Mesenteric fat pad (tissue), 1 donor: ENCODE measurements at places on chromosomes 7 and 10. TPM values are rescaled to one million over a fixed set of nuclear protein-coding genes. Genes with fewer than 3 reads are reported as not detected.

Gene PRRT4
- total RNA-seq, result 17.4 TPM

Gene NUTM2B
- 0.48 TPM for total RNA-seq

Gene MYO1G
- 8.7 TPM for total RNA-seq

Gene AGAP4
- 14.4 TPM for total RNA-seq

Gene CDC14C
- not detected for total RNA-seq

Gene ENTPD1
- total RNA-seq, result 25.4 TPM

Gene EMX2
- total RNA-seq, result 2.4 TPM

DNA sequence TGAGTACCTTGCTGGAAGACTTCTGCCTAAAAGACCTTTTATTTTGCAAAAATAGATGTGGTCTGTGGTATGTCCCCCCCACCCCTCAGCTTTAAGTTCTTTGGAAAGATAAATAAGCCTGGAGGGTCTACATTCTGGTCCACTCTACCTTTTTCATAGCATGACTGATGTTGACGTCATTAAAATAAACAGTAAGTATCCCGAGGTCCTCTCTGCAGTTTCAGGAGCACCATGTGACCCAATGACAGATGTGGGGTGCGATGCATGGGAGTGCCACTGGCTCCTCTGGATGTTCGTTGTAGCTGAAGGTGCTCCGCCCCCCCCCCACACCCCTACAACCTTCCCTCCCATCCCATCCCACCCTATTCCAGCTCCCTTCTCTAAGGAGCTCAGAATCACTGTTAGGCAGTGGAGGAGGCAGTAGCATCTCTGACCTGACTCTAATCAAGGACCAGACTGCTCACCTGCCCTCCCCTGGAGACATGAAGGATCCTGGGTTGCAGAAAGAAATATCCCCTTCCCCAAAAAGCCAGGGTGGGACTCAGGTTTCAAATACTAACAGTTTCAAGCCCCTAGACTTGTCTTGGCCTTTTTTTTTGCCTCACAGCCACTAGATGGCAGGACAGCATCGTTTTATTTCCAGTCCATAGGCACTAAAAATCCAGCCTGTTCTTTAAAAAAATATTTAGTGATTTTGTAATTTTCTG is 25.1 kb downstream of the CASP7 start:
- DNase-seq, result no peak

- DNase-seq, result no peak
Measured at GRCh38 chr10:69994262-69994661, 58.4 kb upstream of the MACROH2A2 start.

GRCh38 chr7:91915401-91916050 is 25.1 kb upstream of the AKAP9 start:
- no peak for DNase-seq

GRCh38 chr7:126720232-126720631 is 532.5 kb downstream of the GRM8 start:
- DNase-seq, result no peak

- no peak for DNase-seq
Measured at GRCh38 chr7:149787428-149788299, 14.3 kb upstream of the ZNF467 start.

GRCh38 chr10:79166312-79166721 is 97.6 kb downstream of the ZMIZ1 start:
- no peak for DNase-seq

DNA sequence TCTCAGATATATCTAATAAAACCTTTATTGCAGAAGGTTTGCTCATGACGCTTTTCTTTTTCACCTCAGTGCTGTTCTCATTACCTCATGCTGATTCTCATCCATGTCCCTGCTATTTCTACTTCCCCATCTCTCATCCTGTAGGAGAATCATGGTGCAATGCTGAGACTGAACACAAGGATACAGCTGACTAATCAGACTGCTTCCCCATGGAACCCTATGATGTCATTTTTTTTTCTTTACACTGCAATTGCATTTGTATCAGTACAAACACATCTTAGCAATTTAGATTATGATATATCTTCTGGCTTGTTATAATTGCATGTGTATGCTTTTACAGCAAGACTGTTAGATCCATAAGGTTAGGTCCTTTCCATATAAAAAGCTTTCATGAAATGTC is 93.7 kb downstream of the SEMA3A start:
- DNase-seq, result no peak

DNA sequence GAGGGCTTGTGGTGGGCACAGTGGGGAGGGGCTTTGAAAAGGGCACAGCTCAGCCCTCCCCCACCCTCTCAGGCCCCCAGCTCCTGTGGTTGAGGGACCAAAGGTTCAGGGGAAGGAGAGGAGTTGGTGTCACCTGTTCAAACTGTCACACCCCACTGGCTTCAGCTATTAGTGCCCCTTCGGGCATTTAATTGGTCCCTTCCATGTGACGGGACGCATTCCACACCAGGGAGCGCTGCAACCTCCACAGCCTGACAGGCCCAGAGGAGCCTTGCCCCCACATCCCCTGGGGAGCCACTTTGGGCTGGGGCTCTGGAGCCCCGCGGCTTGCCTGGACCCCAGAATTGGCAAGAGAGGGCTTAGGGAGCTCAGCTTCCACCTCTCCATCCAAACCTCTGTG is 75.7 kb downstream of the C10orf105 start:
- no peak for DNase-seq

DNA sequence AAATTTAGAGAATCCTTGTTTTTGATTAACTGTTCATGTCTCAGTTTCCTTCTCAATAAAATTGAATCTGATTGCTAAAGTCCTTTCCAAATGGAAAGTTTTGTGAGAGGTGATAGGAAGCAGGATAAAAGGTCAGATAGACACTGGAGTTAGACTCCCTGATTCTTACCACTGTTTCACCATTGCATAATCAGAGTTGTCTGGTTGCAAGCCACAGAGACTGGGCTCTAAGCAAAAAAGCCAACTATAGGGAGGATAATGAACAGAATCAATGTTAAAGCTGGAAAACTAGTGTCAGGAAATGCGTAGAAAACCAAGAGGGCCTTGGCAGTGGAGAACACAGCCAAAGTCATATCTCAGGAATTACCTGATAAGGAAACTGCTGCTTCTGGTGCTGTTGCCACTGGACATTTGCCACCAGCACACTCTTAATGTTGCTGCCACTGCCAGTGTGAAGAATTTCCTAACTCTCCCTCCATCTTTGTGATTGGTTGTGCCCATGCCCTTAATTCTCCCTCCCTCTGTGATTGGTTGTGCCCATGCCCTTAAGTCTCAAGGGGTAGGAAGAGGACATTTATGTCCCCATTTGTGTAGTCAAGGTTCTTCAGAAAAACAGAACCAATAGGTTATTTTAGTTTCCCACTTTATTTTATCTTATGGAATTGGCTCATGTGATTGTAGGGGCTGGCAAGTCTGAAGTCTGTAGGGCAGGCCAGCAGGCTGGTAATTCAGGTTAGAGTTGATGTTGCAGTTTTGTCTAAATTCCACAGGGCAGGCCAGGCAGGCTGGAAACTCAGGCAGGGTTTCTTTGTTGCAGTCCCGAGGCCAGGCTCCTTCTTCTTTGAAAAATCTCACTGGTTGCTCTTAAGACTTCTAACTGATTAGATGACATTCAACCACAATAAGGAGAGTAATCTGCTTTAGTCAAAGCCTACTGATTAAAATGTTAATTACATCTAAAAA is 639.0 kb downstream of the REEP3 start:
- DNase-seq, result no peak

DNA sequence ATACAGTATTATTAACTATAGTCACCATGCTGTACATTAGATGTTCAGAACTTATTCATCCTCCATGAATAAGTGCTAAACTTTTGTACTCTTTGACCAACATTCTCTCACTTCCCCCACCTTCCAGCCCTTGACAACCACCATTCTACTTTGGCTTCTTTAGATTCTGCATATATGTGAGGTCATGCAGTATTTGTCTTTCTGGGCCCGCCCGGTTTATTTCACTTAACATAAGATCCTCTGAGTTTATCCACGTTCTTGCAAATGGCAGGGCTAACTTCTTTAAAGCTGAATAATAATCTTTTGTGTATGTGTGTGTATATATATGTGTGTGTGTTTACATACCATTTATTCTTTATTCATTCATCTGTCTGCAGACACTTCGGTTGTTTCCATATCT is 336.8 kb downstream of the BBS9 start:
- DNase-seq, result no peak

GRCh38 chr10:9510626-9511025 is 1456.1 kb downstream of the GATA3 start:
- no peak for DNase-seq

DNA sequence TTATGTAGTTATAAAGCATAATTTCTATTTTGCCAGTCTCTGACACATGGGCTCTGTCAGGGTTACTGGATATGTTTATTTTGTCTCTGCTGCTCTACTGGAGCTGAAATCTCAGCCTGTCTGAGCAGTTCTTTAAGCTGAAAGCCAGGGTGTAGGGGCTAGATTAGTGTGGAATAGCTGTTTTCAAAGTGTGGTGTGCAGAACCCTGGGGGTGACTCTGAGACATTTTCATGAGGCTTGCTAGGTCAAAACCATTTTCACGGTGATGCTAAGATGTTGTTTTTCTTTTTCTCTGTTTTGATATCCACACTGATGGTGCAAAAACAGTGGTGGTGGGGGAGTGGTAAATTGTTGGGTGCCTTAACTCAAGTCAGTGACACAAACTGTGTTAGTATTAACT is 45.5 kb downstream of the CREM start:
- no peak for DNase-seq
